ENCODE measurements at places on chromosomes 1 and 21.

GRCh38 chr1:211625040-211625439 is 46.1 kb upstream of the SLC30A1 start:
- DNase-seq = no peak

- no peak for DNase-seq
Measured at GRCh38 chr1:82321794-82322193, 521.1 kb downstream of the ADGRL2 start.

DNA sequence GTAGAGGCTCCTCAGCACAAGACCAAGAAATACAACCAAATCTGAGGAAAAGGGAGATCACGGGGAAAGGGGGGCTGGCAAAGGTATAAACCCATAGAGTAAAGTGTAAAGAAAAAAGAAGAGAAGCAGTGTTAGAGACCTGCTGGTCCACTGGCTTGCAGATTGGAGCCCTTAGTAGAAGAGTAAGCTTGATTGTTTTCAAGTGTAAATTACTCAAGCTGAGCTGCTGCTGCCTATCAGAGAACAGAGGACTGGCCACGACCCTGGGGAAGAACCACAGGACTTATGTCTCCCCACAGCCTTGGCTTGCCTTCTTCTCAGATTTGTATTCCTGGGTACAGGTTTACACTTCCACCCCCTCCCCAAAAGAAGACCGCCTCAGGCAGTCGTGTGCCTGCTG is 294.2 kb downstream of the LMX1A start:
- DNase-seq = no peak

DNA sequence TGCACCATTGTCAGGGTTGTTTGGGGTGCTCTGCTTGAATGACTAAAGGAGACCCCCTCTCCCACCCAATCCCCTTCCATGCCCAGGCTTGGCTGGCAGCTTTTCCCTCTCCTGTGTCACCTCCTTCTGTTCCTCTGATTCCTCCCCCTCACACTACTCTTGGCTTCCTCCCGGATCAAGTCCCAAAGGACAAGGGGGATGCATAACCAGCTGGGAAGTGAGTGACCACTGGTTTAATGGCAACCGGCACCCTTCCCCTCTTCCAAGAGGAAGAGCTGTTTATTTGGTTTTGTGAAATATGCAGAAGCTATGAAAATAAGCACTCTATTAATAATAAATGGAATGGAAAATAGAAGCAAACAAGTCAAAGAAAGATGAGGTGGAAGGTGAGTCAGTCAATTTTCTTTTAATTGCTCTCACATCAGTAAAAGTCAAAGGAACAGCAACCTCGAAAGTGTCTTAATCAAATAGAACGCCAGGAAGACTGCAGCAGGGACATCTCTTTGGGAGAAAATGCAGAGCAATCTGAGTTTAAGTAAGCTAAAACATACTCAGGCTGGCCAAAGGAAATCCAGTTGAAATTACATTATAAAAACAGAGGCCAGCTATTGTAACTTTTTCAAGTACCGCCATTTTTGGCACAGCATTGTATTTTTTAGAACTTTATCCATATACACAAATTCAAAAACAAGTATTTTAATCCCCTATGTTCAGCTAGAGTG is 322.5 kb downstream of the SIPA1L2 start:
- DNase-seq = no peak

DNA sequence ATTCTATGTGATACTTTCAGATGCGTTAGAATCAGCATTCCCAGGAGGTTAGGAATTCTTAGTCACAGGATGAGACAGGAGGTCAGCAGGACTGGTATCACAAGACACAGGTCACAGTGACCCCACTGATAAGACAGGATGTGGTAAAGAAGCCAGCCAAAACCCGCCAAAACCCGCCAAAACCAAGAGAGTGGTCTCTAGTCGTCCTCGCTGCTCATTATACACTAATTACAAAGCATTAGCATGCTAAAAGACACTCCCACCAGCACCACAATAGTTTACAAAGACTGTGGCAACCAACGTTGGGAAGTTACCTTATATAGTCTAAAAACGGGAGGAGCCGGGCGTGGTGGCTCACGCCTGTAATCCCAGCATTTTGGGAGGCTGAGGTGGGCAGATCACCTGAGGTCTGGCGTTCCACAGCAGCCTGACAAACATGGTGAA is 13.9 kb upstream of the ACTA1 start:
- no peak for DNase-seq

DNA sequence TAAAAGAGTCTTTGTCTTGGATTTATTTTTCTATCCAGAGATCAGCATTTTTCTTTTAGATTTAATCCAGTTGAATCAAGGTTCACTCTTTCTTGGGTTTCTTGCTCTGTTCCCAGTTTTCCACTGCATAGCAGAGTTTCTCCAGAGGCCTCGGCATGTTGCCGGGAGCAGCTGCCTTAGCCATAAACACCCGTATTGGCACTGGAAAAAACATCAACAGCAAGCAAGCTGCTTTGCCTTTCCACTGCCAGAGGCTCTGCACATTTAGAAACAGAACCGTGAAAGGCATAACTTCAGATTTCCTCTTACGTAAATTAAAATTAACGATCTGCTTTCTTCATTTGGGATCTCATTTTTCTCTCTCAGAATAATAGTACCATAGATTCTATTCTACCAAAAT is 181.8 kb upstream of the L1TD1 start:
- DNase-seq = no peak

- DNase-seq = no peak
Measured at GRCh38 chr1:185091480-185091879, 46.1 kb downstream of the RNF2 start.

- no peak for DNase-seq
Measured at GRCh38 chr1:101203820-101204540, 32.8 kb upstream of the S1PR1 start.

- DNase-seq = no peak
Measured at GRCh38 chr21:23384679-23385078, 2222.6 kb downstream of the MRPL39 start.

DNA sequence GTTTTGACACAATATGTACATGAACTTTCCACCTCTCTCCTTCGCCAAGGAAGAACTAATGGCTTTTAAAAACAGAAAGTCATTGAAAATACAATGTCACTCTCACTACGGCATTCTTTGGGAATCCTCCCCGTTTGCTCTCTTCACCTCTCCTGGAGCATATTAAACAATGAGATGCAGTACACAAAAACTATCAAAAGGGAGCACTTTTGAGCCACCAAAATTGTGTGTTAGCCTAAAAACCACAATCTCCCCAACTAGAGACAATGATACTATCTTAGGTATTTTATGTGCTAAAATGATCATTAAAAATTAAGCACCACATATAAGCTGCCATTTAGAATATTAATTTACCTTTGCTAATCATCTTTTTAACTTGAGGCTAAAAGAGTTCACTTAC is 425.5 kb downstream of the KCTD3 start:
- DNase-seq = no peak

DNA sequence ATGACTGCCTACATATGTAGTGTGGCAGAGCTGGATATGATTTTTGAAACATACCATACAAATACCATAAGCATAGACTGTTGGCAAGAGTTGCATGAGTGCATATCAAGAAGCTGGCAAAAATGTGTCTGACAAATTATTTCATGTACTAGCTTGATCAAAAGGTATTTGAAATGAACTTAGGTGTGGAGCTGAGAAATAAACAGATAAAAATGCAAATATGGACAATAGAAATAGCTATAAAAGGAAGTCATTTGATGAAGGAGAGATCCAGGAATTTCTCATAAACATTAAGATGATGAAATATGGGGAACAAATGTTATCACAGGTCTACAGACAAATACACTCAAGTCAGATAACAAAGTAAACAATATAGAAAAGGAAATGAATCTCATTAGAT is 609.1 kb downstream of the PTPRC start:
- DNase-seq = no peak

DNA sequence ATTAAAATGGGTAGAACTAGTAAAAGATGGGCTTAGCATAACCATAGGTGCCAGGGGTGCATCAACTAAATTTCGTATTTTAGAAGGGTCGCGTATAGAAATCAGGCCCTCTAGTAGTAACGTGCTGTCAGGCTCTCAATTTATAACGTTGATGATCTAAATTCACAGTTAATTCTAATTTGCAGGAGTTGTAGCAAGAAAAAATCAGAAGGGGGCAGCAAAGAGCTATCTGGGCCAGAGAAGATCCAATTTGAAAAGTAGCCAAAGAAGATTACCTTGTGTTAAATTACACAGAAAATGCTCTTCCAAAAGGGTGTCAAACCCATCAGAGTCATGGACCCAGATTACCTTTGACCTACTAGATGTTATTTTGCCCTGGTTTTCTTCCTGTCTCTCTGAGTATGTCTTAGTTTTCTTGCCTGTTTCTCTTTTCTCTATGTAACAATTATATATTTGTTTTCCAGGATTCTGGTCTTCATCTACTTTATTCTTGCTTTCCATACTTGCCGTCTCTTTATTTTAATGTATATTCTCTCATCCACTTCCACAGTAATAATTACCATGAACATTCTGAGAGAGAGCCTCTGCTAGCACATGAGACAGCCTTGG is 1030.9 kb downstream of the AMY1C start:
- DNase-seq = no peak

GRCh38 chr1:80363689-80364475 is 1357.4 kb upstream of the ADGRL4 start:
- no peak for DNase-seq

GRCh38 chr1:12541274-12542137 is 76.5 kb downstream of the DHRS3 start:
- no peak for DNase-seq

DNA sequence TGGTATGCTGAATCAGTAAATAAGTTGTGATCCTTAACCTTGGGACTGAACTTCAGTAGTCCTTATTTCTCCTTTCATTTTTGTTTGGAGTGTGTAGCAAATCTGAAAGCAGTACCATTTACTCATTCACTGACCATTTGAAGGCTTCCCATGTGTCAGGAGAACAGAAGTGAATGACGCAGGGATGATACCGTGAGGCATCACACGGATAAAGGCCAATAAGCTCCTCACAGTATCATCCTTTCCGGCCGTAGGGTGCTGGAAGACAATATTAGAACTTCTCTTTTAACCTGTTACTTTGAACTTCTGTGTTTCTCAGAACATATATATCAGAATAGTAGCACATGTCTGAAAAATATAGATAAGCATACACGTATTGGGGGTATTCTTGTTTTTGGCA is 21.3 kb downstream of the BACH1 start:
- DNase-seq = no peak

DNA sequence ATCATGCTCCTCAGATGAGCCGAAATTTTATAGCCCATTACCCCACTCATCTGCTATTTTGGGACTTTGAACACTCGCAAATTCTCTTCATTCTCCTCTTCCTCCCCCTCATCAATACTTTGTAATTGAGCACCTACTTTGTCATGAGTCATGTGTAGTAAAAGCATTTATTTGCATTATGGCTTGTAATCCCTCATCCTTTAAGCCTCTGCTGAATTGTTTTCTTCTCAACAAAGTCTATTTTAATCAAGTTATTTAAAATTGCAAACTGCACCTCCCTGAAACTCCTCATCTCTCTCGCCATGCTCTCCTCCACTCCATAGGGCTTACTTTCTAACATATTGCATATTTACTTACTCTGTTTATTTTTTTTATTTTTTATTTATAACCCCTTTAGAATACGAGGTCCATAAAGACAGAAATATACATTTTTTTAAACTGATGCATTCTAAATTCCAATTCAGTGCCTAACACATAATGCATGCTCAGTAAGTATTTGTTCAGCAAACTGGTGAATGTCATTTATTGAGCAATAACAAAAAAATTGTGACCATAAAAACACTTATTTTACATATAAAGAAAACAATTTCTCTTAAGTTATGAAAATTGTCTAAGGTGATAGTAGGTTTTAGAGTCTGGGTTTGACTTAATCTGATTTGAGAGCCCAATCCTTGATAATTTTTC is 161.7 kb downstream of the FASLG start:
- no peak for DNase-seq

DNA sequence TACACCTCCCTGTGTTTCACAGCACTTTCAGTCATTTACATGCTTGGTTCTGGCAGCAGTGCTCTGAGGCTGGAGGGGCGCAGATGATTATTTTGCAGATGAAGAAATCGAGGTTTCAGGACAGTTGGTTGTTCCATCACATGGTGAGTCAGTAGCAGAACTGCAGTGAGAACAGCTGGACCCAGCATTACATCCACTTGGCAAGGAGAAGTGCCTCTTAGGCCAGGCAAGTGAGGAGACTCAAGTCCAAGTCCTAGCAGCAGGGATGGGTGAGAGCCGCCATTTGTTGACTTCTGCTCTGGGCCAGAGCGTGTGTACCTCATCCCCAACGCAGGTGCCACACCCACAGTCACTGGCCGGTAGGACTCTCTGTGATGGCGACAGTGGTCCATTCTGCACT is 26.8 kb upstream of the EPHA8 start:
- DNase-seq = no peak
